ENCODE measurements at places on chromosomes 6 and 20.

DNA sequence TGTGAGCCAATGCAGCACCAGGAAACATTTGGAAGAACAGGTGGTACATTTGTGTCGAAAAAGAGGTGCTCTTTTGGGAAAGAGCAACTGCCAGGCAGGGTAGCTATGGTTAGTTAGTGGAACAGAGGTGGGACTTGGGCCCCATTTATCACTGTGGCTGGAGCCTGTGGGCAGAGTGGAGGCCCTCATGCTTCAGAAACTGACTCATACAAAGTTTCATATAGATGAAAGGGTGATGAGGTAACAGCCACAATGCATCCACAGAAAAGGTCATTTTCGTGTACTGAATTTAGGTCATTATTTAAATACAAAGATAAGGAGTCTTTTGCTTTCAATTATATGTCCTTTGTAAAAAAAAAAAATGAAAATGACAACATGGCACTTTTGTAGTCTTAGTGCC, 76.4 kb upstream of the HS3ST5 start:
- no peak for DNase-seq

GRCh38 chr6:89357390-89357789, 4.9 kb upstream of the UBE2J1 start:
- DNase-seq, result peak; percentile 22

- peak; percentile 54 for DNase-seq
Observed at GRCh38 chr6:44431118-44431725, 43.7 kb downstream of the CDC5L start.

GRCh38 chr6:24564081-24564480, 69.3 kb downstream of the ALDH5A1 start:
- no peak for DNase-seq

GRCh38 chr6:31122791-31123706, 2.8 kb upstream of the CDSN start:
- DNase-seq, result no peak

- no peak for DNase-seq
Observed at GRCh38 chr6:144160431-144161005, 10.2 kb downstream of the STX11 start.

DNA sequence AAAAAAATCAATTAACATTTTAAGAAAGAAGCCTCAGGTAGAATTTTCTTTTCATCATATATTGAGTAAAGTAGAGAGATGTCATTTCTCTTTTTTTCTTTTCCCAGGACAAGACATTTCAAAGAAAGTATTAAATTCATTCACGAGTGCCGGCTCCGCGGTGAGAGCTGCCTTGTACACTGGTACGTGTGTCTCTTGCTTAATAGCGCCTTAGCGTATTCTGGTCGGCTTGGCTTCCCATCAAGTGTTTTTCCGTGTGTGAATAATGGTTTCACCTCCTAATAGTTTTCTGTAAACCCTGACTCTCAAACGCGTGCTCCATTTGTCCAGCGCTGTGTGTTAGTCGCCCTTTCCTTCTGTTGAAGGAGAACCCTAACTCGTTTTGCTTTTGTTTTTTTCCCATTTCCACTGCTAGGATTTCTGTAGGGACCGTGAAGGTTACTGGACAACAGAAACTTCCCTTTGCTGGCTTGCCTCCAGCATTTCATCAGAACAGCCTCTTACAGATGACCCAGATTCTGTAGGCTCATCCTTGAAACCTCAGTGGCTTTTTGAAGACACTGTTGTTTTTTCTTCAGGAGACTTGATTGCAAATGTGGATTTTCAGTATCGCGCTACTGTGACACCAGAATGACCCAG, 45.7 kb upstream of the IRF4 start:
- no peak for DNase-seq

DNA sequence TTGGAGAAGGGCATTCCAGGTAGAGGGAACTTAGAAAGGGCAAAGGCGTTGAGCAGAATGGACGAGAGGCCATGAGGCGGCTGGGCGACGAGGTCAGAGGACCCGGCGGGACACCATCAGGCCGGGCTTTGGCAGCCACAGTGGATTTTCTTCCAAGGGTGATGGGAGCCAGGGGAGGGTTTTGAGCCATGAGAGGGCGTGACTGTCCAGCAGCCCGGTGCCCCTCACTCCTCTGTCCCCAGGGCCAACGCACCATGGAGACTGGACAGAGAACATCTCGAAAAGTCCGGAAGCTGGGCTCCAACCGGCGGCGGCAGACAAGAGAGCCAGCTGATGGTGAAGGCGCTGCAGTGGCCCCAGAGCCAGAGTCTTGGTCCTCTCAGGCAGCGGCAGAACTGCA, 6.4 kb downstream of the RAB44 start:
- DNase-seq, result no peak

DNA sequence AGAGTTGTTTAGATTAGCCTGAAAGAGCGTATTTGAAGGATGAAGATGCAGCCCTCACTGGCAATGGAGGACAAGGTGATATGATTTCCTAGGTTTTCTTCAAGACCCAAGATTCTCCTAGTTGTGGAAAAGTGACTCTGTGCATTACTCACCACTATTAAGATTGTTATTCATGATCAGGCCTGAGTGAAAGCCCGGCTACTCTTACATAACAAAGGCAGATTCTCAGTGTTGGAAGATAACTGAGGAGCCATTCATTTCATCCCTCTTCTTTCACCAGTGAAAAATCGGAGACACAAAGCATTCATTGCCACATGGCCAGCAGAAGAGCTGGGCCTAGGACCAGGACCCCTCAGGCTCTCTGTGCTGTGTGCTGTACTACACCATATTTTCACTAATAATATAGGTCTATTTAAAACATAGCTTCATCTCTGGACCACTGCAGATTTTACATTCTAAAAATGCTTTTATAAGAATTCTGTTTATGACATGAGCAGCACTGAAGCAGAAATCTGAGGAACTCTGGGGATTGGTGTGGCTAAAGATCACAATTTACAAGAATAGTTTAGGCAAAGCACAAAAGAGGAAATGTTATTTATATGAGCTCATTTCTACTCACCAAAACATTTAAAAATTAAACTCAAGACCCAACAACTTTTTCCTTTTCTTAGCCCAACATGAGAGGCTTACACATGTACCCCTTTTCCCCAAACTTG, 181.9 kb upstream of the CCN2 start:
- no peak for DNase-seq

- no peak for DNase-seq
Observed at GRCh38 chr6:4504700-4505099, 271.5 kb upstream of the CDYL start.

DNA sequence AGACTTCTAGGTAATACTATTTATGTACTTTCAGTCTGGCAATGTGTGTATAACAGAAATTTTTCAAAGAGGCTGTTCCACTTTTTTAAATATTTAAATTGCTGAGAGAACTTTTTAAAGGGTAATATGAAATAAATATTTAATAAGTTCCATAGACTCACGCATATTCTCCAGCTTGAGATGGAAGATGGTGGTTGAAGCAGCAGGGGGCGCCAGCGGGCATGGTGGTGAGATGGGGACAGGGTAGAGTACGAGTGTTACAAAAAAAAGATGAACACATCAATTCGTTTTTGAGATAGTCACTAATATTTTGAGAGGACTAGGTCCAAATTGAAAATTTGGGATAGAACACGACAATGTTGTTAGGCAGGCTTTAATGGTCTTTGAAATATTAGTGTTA, 68.4 kb downstream of the RSPO3 start:
- DNase-seq, result peak; percentile 20

DNA sequence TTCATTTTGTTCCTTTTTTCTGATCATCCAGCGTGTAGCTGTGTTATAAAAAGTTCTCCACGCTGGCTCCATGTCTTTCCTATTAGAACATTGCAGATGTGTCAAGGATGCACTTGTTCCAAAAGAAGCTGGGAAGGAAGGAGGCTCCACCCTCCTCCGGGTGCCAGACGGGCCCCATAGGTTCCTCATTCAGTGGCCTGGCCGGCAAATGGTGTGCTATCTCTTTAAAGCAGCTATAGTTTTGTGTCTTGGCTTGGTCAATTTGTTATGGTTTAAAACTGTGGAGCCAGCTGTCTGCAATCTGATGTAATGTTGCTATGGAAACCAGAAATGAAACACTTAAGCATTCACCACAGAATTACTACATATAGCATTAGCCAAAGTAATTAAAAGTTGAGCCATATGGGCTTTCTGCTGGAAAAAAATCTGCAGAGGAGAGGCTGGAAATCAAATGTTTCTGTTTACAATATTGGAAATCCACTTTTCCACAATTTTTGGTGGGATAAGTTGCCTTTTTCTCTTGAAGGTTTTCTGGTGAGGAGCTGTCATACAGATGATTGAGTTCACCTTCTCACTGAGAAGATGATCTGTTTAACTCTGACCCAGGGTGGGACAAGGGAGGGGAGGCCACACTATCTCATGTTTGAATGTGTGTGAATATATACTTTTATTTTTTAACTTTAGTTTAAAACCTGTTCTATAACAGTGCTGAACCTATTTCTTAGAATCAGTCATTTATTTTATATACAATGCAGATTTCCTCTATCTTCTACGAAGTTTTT, 167.4 kb downstream of the SASH1 start:
- peak; percentile 5 for DNase-seq
